NCI-H2081 treated with DMSO at 0.1 percent for 48 hours (cell line): ENCODE measurements at places on chromosomes 4 and X.

DNA sequence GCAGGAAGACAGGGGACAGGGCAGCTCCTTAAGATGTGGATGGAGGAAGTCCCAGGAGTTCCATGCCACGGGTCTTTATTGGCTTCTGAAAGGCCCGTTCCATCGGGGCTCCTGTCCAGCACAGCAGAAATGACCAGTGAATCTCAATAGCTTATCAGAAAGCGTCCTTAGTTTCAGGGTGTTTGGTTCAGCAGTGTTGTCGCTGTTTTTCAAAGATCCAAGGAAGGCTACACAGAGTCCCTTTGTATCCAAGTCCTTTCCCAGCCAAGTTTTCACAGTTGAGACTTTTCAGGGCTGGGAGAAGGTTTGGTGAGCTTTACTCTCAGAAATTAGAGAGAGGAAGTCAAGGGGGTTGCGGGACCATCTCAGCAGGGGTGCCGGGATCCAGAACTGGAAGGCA is 5.0 kb upstream of the ZCCHC4 start:
- no peak for DNase-seq

DNA sequence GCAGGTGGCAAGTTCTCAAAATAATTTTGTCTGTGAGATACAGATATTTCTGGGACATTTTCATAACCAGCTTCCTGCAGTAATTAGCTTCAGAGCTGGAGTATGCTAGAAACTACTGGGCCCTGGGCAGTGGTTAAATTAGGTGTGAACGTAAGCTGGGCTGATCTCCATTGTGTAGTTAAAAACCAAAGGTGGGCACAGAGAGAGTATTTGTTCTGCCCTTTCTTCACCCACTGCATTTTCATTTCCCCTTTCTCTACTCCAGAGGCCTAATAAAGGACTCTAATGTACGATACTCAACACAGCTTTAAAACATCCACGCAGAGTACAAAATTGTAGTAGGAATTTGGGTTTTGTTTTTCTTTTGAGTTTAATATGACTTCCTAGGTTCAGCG is 252.7 kb downstream of the SPRY1 start:
- DNase-seq: no peak

- DNase-seq: no peak
These were observed 39.3 kb upstream of the RAP2C start for GRCh38 chrX:132258509-132258908.

GRCh38 chrX:3548765-3549391 is 164.6 kb downstream of the PRKX start:
- DNase-seq: no peak

- no peak for DNase-seq
These were observed 28.4 kb downstream of the PAK3 start for GRCh38 chrX:111124418-111124817.
